ENCODE measurements at places on chromosomes 3 and 15.

GRCh38 chr3:63995086-63995485 is 28.2 kb downstream of the PSMD6 start:
- no peak for DNase-seq

GRCh38 chr3:50445919-50446318 is 57.5 kb downstream of the CACNA2D2 start:
- DNase-seq = no peak

GRCh38 chr15:27249046-27249759 is 278.2 kb downstream of the GABRG3 start:
- no peak for DNase-seq

DNA sequence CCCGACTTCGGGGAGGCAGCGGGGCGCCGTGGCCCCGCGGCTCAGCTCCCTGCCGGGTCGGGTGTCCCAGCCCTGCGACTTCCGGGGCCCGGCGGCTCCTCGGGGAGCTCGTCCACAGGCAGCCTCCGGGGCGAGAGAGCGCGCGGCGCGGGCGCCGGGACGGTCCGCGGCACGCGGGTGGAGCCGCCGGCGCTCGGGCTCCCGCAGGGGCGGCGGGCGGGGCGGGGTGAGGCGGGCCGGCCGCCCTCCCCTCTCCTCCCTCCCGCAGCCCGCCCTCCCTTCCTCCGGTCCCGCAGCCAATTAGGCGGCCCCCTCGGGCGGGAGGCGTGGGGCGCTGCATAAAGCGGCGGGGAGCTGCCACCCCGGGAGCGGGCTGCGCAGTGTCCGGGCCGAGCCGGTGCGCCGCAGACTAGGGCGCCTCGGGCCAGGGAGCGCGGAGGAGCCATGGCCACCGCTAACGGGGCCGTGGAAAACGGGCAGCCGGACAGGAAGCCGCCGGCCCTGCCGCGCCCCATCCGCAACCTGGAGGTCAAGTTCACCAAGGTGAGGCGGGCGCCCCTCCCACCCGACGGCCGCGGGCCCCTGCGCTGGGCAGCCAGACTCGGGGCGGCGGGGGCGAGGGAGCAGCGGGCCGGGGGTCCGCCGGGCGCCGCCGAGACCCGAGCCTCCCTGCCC is at the start of gene ALDH1A3:
ALDH1A3 (plus strand) TSS at position 368 of the 675 bp plus-strand sequence; CDS start at position 445, 77 bp downstream.
- no peak for DNase-seq

GRCh38 chr15:28933710-28934445 is 48.1 kb downstream of the APBA2 start:
- no peak for DNase-seq
